ENCODE measurements at places on chromosomes 5 and 9.

DNA sequence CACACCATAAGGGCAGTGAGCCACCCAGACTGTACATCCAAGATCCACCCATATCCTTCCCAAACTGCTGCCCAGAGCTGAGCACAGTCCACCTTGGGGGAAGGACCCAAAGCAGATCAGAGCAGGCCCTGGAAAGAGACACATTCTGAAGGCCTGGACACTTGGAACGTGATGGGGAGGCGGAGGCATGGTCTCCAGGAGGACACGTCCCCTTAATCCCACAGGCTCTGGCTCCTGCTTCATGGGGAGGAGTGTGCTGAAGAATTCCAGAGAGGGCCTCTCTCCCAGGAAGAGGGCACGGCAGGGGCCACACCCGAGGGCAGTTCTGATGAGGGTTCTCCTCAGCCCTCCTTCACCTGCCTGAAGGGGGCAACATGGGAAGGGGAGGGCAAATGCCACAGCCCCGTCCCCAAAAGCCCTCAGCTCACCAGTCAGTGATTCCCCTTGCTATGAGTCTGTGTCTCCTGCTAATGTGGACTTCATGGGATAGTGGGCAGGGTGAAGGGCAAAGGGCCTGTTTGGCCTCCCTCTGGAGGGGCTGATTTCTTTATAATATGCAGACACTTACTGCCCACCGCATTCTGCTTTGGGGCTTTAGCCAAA is 276.8 kb downstream of the ENC1 start:
- no peak for DNase-seq

DNA sequence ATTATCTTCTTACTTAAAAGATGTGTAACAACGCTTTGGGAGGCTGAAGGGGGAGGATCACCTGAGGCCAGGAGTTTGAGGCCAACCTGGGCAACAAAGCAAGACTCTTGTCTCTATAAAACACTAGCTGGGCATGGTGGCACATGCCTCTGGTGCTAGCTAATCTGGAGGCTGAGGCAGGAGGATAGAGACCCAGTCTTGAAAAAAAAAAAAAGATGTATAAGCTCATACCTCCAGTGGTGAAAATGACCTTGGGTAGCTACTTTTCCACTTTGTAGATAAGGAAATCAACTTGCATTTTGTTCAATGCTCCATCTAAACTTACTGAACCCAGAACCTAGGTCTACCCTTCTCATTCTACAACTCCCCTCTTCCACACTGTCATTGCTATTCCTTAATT is 16.6 kb downstream of the ARRDC3 start:
- no peak for DNase-seq

DNA sequence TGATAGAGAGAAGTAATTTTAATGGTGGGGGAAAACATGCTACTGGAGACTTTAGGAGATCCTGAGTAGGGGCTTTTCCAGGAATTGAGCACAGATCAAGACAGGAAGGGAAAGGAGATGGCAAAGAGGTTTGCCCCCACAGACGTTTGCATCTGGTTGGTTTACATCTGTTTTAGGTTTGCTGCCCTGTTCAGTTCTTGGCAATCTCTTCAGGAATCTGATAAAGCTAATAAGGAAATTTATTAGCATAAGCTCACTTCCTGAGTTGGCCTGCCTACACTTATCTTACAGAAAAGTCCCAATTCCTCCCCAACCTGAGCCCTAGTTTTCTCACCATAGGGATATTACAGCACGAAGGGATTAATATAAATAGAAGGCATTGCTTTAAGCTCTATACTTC is 3.4 kb upstream of the CFAP95 start:
- no peak for DNase-seq

DNA sequence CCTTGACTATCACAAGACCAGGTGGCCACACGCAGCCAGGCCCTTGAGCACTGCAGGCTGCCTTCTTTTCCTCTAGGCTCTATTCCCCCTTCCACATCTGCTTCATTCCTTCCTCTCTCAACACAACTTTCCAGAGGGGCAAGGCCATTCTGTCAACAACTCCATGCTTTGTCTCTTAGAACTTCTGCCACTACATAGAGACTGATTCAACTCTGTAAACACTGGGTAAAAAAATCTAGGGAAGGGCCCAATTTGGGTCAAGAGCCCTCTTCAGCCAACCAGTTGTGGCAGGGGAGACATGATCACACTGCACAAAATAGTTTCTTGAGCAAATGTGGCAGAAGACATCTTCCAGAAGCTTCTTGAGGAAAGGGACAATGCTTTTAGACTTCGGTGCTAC is 55.6 kb downstream of the ATPSCKMT start:
- no peak for DNase-seq

DNA sequence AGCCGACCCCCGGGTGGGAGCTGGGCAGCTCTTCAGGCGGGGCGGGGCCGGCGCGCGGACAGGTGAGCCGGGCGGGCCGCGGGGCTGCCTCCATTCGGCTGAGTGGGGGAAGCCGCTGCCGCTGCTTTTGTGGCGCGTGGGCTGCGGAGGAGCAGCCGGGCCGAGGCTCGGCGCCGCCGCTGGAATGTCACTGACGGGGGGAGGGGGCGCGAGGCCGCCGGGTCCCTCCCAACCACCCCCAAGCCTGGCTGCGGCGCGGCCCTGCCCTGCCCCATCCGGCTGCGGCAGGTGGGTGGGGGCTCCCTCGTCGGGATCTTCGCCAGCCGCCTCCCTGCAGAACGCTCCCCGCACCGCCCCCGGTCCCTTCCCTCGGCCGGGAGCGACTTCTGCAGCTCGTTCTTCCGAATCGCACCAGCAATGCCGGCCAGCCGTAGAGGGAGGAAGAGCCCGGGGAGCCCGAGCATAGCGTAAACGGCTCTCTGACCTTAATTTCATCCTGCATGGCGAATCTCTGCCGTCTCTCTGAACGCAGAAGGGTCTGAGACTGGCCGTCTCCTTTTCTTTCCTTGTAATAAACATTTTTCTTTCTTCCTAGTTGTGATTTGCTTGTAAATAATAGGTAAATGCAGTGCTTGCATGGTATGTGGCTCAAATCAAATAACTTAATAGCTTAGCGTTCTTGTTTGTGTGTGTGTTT is 505 bp downstream of the SPTAN1 start:
- DNase-seq, result no peak

- DNase-seq, result no peak
Observed at GRCh38 chr9:128551657-128552152, 682 bp upstream of the SPTAN1 start.

DNA sequence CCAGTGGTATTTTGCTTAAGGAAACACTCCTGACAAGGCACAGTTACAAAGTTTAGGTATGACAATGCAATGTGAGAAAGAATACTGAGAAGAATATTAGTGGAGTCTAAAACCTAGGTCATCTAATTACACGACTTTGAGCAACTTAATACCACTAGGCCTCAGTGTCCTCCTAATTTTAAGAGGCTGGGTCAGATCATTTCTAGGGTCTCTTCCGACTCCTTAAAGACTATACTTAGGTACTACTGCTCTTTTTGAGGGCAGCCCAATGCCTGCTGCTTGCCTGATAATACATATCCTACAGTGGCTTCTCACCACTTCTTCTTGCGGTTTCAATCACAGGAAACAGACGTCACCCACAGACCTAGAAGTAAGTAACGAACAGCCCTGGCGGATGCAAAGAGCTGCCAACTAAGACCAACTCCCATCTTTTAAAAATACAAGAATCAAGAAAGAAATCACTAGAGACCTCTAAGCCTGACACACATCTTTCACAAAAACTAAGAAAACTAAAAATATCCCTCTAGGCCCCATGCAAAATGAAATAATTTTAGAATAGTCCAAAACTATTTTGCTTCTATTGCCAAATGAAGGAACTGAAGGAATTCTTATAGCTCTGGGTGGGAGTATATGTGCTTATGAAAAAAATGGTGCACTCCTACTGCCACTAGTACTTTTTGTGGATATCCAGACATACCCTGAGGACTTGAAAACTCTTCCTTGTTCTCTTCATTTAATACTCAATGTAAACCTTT is 13.1 kb downstream of the DIAPH1 start:
- DNase-seq, result peak; percentile 34

GRCh38 chr5:13581914-13582313 is 362.6 kb downstream of the DNAH5 start:
- no peak for DNase-seq

DNA sequence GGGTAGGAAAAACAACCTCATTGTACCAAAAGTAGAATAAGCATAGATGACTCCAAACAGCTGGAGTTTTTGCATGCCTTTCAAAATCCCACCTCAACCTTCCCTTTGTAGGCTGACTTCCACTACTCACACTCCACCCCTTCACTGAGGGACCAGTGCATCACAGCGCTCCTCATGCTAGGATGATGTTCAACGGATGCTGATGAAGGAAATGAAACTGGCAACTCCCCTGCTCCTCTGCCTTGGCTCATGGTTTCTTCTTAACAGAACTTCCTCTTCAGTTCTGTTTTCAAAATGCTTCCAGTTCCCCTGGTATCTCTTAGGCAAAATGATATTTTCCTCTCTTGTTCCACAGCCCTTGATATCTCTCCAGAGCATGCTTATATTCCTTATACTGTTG is 29.0 kb downstream of the LIFR start:
- DNase-seq, result no peak

DNA sequence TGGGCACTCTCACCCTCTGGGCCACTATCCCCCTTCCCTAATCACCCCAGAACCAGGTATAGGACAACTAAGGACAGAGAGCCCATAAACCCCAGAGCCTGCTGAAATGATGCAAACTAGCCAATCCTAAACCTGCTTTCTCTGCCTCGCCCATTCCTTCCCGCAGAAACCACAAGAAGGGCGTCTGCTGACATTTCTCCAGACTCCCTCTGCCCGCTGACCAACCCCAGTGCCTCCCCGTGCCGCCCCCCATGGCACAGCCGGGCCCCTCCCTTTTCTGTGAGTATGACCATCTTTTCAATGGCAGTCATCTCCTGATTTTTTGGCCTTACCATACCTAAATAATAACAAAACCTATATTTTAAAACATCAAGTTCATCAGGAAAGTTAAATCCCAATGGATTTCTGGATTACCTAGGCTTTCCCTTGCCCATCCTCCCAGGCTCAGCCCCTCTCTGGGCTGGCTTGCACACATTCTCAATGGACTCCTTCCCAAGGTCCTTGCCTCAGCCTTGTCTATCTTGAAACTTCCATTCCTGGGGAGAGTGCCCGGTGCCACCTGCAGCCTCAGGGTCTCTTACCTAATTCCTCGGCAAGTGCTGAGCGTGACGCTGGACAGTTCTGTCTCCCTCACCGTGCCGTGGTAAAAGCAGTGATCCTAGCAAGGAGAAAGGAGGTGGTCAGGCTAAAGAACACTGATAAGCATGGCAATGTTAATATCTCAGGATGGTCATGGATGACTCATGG is 45.2 kb downstream of the ADAM19 start:
- DNase-seq, result no peak

GRCh38 chr9:91711755-91712601 is 238.1 kb downstream of the ROR2 start:
- DNase-seq, result no peak

DNA sequence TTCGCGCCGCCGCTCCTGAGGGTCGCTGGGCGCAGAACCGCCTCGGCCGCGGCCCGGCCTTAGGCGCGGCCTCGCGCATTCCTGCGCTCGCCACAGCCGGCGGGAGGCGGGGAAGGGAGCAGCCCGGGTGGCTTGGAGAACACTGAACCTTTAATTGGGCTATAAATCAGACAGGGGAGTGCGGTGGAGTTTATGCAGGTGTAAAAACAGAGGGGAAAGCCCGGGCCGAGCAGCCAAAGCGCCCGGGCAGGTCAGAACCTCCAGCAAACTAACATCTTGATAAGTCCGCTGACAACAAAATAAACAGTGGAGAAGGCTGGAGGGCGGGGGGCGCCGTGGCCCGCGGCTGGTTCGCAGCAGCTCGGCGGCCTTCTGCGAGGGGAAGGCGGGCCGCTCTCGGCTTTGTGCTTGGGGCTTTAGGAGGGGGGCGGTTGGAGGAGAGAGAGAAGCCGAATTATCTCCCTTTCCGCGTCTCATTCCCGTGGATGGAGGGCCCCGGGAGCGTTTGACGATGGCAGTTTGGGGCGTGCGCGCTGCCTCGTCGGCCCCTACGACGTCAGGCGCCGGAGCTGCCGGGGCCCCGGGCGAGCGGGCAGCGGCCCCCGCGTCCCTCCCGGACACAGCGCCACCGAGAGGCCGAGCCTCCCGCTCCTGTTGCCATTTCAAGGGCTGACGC is 11.3 kb downstream of the FOXD1 start:
- no peak for DNase-seq

DNA sequence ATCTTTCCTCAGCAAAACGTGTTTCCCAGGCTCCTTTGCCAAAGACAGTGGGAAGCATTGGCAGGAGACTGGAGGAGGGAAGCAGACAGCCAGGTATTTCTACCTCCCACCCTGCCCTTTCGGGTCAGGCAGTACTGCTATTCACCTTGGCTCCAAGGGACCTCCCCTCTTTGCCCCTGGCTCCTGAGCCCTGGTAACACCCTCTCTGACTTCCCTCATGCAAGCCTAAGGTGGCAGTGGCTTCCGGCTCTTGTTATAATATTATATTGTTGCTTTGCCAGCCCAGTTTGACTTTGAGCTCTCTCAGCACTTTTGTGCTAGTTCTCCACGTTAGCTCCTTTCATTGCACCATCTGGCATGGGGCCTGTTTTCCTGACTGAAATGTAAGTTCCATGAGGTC is 81.6 kb upstream of the IFNK start:
- no peak for DNase-seq

- no peak for DNase-seq
Observed at GRCh38 chr9:15249981-15250380, 57.0 kb downstream of the TTC39B start.

GRCh38 chr9:656926-657568 is 184.4 kb upstream of the DMRT1 start:
- DNase-seq, result no peak

- no peak for DNase-seq
Observed at GRCh38 chr5:72307573-72307967, 12.5 kb downstream of the MRPS27 start.

- no peak for DNase-seq
Observed at GRCh38 chr5:123571927-123572326, 60.0 kb downstream of the CSNK1G3 start.

GRCh38 chr5:113061846-113062780 is 85.5 kb downstream of the DCP2 start:
- no peak for DNase-seq

DNA sequence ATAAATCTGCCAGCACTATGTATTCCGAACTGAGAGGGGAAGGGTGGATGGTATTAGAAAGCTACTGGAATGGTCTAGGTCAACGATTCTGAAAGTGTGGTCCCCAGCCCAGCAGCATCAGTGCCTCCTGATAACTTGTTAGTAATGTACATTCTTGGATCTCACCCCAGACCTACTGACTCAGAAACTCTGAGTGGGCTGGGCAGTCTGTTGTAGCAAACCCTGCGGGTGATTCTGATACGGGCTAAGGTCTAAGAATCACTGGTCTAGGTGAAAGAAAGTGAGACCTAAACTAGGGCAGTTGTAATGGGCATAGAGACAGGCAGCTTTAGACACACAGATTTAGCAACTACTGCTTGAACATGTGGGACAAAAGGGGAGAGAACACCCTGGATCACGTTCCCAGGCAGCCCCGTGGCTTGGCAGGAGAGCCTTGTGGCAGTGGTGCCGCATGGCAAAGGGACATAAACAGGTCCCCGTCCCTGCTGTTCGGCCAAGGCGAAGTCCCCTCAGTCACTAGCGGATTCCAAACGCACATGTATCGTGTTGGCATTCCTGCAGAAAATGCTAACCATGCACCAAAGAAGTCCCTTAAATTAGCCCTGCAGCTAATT is 216.3 kb downstream of the TTLL11 start:
- DNase-seq, result no peak
